Activated naive CD4-positive, alpha-beta T cell treated with anti-CD3 and anti-CD28 coated beads, Interleukin-2, amount 50 U/mL, for 72 hours (primary cell): ENCODE measurements at places on chromosomes 2 and 18. TPM values are rescaled to one million over a fixed set of nuclear protein-coding genes. Genes with fewer than 3 reads are reported as not detected.

The CAPN13 gene
- total RNA-seq = not detected

The GKN2 gene
- total RNA-seq = not detected

The DHX57 gene
- total RNA-seq = 14.8 TPM

The HOXD10 gene
- not detected for total RNA-seq

The ALK gene
- not detected for total RNA-seq

The UPP2 gene
- total RNA-seq = not detected

The FSHR gene
- total RNA-seq = not detected

DNA sequence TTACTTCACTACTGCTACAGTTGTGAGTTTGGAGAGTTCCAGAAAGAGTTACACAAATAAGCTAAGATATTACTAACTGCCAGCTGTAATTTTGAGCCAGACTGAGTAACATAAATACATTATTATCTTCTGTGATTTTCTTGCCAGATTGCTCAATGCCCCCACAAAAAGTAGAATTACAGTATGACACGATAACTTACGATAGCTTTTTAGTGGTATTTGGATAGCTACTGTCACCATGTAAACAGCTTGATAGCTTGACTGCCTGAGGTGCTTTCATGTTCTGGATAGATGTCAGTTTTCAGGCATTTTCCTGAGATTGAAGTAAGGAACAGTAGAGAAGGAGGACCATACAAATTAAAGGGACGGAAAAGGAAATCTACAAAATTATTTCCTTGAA, 533.3 kb downstream of the SOCS6 start:
- no peak for DNase-seq

DNA sequence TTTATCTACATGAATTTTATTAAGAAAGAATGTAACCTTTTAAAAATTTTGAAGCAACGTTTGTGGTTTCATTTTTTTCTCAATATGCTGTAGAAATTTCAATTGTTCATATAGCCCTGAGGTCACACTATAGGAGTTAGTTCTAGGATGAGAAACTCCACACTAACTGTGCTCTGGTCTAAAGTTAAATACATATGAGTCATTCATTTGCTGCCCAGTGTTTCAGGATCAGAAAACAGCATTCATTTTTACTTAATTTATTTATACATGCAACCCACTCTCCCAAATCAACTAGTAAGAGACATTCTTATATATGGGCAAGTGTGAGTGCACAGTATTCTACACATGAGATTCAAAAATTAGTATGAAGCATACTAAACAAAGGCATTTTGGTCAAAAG, 137.9 kb downstream of the DOCK10 start:
- DNase-seq = no peak

DNA sequence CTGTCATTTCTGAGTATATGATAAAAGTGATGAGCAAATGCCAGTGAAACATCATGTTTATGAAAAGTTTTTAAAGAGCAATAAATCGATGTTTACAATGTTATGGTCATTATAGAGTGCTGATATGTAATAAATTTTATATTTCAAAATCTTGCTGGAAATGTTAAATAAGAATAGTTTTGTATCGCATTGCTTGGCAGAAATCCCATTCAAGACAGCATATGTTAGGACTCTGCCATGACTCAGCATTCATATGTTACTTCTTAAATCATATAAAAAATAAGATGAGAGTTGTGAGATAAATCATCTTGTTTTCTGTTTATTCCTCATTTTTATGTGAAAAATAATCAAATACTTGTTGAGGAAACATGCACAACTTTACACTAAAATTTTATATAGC, 949.9 kb upstream of the NRXN1 start:
- DNase-seq = no peak

GRCh38 chr2:206873423-206873822, 65.9 kb upstream of the CPO start:
- no peak for DNase-seq

GRCh38 chr2:85470850-85471800, 52.6 kb downstream of the SH2D6 start:
- no peak for DNase-seq

DNA sequence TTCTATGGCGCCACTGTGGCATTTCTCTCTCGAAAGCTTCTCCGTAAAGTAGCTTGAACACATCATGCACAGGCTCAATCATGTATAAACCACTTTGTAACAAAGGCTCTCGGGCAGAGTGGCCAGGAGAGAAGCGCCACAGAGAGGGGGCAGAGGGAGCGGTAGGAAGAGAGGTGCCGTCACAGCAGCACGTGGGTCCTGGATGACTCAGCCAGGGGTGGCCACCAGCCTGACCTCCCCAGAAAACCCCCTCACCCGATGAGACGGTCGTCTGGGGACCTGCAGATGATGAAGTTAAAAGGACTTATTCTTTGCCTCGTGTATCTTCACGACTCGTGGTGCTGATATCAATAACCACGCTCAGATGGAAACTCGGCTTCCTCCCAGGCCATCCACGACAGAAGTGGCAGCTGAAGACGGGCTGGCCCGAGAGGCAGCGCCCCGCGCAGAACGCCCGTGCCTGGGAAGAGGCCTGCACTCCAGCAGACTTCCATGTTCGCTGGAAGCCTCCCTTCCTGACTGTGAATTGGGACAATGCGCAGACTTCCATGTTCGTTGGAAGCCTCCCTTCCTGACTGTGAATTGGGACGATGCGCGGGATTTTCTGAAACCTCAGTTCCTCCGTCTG, 46.4 kb upstream of the MTCL1 start:
- no peak for DNase-seq

GRCh38 chr2:134564549-134564948, 154.3 kb downstream of the TMEM163 start:
- no peak for DNase-seq

- DNase-seq = no peak
Observed at GRCh38 chr2:233256048-233256447, 4.6 kb downstream of the ATG16L1 start.

GRCh38 chr18:54396760-54397159, 39.1 kb downstream of the C18orf54 start:
- DNase-seq = no peak

DNA sequence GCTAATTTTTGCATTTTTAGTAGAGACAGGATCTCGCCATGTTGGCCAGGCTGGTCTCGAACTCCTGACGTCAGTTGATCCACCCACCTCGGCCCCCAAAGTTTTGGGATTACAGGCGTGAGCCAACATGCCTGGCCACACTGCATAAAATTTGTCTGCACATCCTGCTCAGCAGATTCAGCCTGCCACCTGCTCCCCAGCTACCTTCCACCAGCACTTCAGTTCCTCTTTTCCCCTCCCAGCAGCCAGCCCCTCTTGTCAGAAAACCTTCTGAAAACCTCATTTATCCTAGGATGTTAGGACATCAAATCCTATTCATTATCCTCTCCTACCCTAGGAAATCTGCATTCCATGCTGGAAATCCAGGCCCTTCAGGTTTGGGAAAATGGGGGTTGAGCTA, 99.4 kb upstream of the STPG4 start:
- no peak for DNase-seq

- no peak for DNase-seq
Observed at GRCh38 chr2:36404754-36405153, 49.2 kb downstream of the CRIM1 start.

DNA sequence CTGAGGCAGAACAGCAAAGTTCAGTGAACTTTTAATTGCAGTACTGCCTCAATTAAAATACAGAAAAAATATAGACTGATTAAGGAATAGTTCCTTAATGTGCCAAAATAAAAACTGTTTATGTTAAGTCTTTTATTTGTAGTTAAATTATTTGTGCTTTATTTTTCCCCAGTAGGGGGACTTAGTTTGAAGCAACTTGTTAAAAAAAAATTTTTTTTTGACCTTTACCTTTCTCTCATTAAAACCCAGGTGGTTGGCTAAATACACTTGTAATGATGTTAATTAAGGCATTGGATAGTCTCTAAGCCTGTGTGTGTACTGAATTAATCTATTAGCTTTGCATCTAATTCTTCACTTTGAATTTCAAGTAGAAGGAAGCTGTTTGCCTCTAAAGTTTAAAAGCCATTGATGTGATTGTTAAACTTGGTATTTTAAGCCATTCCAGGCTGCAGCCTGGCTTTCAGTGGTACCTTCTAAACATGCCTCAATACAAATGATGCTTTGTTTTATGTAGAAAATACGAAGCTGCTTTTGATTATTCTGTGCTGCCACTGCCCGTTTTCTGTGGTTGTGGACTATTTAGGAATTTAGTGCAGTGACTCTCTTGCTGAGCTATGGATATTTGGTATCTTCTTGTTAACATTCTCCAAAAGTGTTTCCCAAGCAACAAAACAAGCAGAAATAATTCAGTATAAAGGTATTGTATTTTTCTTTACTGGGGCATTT, 102.9 kb downstream of the TANC1 start:
- DNase-seq = no peak

GRCh38 chr2:120267348-120267747, 14.7 kb downstream of the RALB start:
- DNase-seq = no peak

GRCh38 chr2:10185046-10185445, 62.5 kb downstream of the RRM2 start:
- no peak for DNase-seq

GRCh38 chr2:85843543-85843942, 45.2 kb downstream of the ST3GAL5 start:
- DNase-seq = no peak
